ENCODE measurements at places on chromosomes 5 and 9. TPM values are rescaled to one million over a fixed set of nuclear protein-coding genes. Genes with fewer than 3 reads are reported as not detected.

- no peak for DNase-seq
These were observed 219.8 kb upstream of the TBCA start for GRCh38 chr5:77995793-77996409.

DNA sequence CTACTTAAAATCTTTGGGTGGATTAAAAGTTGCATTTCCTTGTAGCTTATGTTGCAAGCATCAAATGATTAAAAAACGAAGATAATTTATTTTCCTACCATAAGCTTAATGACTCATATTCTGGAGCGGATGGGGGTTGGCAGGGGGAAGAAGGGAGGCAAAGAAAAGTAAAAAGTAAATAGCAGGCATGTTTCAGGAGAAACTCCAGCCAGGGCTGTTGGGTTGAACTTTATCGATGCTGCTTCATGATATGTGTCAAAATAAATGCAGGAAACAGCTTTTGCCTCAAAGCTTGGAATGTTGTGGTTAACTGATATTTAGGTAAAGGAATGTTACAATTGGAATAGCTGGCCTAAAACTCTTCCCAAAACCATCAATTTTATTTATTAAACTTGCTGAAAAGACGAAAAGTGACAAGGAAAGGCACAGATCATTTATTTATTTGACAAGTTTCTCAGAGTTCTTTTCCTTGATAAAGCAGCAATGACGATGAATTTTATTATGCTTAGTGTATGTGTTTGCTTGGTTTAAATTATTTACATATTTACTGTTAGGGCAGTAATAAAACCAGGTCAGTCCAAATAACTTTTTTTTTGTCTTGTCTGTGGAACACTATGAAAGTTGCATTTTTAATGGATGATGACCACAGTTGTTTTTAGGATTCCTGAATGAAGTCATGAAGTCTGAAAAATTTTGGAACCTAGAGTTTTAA, 177.9 kb downstream of the PCSK1 start:
- DNase-seq: peak; percentile 89

Gene PKD2L2
- polyA plus RNA-seq: not detected

Gene RARS1
- polyA plus RNA-seq: 147 TPM

DNA sequence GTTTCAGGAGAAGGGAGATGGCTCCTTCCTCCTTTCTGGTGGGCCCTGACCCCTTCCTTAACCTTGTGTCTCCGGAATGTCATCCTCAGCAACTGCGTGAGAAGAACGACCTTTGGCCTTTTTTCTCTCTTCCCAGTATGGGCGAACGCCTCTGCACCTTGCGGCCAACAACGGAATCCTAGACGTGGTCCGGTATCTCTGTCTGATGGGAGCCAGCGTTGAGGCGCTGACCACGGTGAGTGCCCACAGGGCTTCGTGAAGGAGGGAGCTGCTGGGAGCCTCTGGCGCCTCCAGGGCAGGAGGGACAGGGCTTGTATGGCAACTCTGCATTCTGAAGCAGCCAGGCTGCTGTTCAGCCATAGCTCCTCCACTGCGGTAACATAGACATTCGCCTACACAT, 68.0 kb upstream of the CTSL start:
- DNase-seq: no peak

DNA sequence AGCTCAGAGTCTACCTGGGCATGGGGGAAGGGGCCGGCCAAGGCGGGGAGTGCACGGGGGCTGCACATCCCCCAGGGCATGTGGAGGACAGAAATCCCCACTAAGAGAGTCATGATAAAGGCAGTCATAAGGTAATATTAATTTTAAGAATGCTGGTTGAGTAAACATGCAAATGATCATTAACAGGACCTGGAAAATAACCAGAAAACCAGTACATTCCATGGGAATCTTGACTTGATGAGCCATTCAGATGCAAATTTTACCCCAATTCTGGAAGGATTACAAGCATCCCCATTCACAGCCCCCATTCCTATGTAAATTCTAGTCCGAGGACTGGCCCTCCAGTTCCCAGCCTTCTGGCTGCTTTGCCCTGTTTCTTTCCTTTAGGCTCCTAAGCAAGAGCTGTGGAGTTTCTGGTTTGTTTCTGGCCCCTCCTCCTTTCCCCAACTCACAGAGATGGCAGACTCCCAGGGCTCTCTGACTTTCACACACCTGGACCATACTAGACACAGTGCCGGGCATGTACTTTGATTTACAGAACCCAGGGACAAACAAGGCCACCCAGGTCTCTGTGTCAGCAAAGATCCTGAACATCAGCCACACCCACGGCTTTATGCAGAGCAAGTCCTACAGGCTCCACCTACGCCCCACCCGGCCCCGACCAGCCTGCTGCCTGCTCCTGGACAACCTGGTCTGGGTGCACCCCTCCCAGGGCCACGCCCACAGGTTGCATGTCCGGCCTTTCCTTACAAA, 62.7 kb downstream of the SEMA4D start:
- no peak for DNase-seq
